ENCODE measurements at places on chromosomes 3 and 15.

- no peak for DNase-seq
These were observed 350.7 kb upstream of the AZI2 start for GRCh38 chr3:28699283-28699682.

- DNase-seq, result peak; percentile 11
These were observed 556.0 kb downstream of the OTOL1 start for GRCh38 chr3:162052636-162053035.

DNA sequence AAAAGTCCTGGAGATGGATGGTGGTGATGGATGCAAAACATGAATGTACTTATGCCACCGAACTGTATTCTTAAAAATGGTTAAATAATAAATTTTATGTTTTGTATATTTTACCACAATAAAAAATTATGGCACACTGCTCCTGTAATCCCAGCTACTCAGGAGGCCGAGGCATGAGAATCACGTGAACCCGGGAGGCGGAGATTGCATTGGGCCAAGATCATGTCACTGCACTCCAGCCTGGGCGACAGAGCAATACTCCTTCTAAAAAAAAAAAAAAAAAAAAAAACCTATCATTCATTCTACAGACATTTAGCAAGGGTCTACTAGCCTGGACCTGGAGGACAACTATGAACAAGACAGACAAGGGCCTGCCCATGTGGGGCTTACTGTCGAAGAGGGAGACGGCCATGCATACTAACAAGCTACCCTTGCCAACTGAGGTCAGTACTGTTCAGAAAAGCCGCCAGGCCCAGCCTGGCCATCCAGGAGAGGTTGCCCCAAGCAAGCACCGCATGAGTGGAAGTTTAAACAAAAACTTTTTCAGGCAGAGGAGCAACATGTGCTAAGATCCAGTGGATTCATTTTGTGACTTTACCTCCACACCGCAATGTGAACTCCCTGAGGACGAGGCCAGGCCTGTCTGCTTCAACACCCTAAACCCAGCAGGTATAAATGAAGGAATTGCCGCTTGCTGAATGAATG is 2.8 kb upstream of the NEK4 start:
- no peak for DNase-seq

GRCh38 chr15:68986322-68986721 is 28.2 kb upstream of the NOX5 start:
- no peak for DNase-seq

- peak; percentile 7 for DNase-seq
These were observed 4.5 kb upstream of the RPL24 start for GRCh38 chr3:101690972-101691371.

DNA sequence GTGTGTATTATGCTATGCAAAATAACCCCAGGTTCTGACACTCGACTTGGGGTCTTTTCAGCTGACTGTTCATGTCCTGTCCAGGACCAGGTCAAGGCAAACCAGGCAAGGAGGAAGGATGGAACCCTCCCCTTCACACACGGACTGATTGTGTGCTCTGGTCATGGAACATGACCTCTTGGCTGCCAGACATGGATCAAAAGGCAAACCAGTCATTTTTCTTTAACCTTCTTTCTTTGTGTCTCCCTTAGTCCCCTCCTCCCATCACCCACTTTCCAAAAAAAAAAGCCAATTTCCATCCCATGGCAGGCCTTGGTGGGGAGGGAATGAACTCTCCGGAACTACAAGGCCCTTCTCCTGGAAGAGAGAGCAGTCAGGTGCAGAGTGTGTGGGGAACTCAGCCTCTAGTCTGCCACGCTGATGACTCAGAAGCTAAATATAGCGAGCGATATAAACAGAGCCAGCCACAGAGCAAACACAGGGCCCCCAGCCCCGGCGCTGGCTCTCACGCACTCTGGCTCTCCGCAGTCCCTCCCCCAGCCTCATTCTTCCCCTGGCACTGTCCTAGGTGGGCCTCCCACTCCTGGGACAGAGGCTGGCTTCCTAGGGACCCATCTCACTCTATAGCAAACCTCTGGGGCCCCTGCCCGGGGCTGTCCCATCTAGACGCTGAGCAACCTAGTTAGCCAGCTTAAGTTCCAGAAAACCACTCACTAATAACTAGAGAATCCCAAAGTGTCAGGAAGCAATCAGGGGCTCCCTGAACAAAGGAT is 10.0 kb downstream of the BMF start:
- peak; percentile 94 for DNase-seq

DNA sequence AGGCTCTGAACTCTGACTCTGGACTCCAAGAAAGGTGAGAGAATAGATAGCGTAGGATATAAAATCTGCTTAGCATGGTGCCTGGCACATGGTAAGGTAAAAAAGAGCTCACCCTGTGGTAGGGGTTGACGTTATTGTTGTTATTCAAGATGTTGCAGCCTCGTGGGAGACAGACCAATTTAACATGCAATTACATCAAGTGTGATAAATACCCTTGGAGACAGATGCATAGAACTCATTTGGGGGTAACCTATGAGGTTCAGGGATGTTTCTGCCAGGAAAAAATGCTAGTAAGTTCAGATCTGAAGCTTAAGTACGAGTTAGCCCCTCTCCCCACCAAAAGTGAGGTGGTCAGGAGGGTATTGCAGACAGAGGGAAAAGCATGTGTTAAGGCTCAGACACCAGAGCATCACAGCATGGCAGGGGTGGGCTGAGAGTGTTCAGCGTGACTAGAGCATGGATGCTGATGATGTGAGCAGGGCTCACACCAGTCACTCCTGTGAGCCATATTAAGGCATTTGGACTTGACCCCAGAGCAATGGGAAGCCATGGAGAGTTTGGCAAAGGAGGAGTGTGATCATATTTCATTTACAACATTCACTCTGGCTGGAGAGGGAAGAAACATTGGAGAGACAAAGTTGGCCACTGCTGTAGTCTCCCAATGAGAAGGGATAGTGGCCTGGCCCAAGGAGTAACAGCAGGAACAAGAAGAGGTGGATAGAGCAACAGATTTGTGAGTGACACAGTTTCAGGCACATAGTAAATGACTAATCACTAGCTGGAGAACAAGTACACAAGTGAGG is 181.0 kb downstream of the UACA start:
- DNase-seq, result peak; percentile 68

GRCh38 chr3:189914799-189915198 is 205.9 kb downstream of the P3H2 start:
- DNase-seq, result peak; percentile 93

DNA sequence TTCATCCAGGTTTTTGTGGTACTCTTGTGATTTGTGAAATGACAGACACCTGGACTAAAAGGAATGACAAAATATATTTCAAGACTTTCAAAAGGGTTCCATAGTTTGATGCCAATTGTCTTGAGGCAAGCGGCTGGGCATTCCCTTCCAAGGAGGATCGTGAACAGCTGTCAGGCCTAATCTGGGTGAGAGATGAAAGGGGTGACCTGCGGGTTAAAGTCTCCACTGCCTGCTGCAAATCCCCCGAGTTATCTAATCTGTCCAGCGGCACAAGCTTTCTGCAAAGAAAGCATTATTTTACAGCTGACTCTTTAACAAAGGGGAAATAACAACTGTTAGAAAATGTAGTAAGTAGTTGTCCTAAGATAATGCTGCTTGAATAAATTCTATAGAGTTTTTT is 128.7 kb upstream of the MB21D2 start:
- DNase-seq, result no peak

DNA sequence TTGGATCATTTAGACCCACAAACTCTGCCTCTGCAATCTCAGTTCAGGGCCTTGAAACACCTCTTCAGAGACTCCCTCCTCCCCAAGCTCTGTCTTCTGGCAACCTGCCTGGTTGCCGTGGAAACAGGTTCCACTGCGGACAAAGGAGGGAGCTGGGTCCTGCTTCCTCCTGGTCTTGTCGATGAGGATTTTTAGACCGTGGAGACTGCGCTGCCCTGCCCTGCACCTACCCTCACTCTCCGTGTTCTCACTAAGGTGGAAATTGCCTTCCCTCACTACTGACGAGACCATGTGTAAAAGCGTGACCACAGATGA is at the start of gene RTP1:
Gene RTP1, plus strand, starts transcription at position 152 of the 315 bp plus-strand sequence. Its CDS starts 30 bp downstream, at position 182.
- DNase-seq, result no peak

DNA sequence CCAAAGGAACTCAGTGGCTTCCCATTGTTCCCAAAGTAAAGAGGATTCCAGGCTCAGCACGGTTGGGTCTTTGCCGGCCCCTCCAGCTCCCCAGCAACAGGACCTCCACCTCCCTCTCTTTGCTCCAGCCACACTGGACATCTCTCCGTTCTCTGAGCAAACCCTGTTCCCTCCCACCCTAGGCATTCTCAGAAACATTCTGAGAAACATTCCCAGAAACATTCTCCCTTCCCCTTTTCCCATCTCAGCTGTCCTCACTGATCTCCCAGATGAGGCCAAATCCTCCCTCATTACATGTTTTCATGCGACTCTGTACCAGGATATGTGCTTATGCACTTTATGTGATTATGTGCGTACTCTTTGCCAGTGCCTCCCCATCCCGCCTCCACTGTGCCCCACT is 14.1 kb downstream of the CCDC33 start:
- DNase-seq, result no peak

DNA sequence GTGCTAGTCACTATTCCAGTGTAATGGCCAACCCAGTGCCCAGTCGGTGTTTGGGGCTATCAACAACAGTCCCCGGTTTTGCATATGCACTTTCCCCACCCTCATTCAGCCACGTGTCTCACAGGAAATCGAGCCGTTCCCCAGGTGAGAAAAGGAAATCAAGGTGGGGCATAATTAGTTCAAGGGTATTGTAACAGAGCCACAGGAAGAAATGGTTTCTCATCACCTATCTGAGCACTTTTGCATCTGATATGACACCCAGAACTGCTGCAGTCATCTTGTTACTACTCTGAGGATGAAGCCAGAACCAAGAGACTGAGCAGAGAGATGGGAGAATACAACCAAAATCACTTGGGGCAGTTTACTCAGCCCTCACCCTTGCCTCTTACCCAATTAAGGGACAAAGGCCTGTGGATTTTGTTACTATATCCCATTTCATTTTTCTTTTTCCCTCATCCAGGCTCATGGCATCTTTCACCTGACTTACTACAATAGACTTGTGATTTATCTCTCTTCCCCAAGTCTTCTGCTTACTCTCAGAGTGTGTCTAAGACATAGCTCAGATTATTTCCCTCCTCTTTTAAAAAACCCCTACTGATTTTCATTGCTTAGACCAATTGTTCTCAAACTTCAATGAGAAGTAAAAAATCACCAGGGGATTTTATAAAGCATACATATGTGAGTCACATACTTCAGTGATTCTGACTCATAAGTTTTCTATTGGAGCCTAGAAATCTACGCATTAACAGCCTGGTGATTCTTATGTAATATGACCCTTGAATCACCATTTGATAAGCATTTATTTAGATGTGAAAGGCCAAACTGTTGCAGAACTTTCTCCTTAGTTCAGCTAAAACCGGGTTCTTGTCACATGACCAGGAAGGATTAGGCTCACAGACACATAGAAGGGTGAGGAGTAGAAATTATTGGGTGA is 40.5 kb downstream of the TRAT1 start:
- DNase-seq, result peak; percentile 84

DNA sequence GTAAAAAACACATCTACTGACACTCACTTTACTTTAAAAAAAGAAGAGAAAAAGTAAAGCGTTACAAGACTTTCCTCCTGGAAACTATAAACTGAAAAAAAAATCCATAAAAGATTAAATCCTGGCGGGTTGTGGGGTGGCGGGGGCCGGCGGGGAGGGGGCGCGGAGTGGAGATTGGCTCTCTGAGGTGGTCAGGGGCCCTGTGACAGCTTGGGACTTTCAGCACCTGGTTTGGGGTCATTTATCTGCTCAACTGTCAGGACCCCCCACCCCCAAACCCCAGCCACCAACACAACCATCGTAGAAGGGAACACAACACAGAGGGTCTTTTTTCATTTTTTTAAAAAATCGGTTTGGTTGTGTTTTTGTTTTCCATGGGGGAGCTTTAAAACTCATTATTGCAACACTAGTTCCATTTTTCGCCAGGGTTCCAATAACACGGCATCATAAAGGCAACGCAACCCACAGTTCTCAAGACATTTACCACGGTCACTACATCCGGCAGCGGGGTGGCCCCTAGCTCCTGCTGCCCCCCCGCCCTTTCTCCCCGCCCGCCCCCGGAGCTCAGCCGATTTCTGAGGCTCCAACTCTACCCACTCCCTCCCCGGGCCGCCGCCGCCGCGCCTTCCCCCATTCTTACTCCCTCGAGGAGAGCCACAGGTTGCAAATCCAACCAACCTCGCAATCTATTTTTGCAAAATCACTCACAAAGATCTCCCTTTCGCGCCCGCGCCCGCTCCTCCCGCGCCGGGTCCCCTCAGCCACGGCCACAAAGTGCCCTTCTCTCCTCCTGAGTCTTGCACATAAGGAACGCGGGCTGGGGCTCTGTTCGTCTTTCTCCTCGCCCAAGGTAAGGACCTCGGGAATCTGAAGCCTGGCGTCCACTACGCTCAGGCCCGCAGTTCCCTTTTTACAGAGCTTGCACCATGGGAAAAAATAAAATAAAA is 1.8 kb downstream of the BCL6 start:
- peak; percentile 62 for DNase-seq

DNA sequence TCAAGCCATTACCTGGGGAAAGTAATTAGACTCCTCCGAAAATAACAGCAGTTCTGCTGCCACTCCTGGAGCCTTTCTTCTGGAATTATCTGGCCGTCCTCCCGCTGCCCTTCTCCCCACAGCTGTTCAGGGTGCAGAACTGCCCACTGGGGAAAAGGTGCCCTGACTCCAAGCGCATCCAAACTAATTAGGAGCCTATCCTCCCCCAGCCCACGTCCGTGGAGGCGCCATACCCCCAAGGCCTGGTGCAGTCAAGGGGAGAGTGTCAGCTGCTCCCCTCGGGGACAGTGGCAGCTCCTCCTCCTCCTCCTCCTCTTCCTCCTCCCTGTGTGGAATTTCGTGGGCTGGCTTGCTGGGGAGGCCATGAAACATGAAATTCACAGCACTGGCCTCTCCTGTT is 177.2 kb downstream of the XXYLT1 start:
- DNase-seq, result no peak

GRCh38 chr3:70752051-70752450 is 439.6 kb upstream of the MDFIC2 start:
- DNase-seq, result no peak

DNA sequence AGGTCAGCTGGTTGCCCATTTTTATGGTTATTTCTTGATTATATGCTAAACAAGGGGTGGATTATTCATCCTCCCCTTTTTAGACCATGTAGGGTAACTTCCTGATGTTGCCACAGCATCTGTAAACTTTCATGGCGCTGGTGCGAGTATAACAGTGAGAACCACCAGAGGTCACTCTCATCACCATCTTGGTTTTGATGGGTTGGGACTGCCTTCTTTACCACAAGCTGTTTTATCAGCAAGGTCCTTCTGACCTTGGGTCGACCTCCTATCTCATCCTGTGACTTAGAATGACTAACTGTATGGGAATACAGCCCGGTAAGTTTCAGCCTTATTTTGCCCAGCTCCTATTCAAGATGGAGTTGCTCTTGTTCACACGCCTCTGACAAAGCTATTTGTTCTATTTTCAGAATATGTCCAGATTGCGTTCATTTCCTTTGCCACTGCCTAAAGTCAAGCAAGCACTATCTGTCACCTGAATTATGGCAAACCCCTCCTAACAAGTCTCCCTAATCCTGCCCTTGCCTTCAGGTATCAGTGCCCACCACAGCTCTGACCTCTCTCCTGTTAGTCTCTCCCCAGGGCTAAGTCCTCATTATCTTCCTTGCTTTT is 308.5 kb downstream of the ROBO2 start:
- DNase-seq, result no peak
